Stimulated activated CD4-positive, alpha-beta T cell treated with anti-CD3 and anti-CD28 coated beads, Interleukin-1b, Interleukin-23, amount 100 ng/mL, for 1 hour (primary cell): ENCODE measurements at places on chromosomes 7 and 10.

DNA sequence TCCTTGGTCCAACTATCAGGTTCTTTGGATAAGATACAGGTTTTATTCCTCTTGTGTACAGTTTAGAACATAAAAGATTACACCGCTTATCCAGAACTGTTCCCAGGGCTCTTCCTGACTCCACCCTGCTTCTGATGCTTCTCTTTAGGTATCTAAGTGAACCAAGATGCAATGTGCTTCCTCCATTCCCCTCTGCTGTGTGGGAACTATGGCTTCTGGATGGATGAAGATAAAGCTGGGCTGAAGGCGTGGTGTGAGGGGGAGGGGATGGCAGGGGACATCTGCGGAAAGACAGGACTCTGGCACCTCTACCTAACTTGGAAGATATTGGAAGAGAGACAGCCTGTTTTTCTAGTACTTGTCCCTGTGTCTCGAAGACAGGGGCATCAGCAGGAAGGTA lies 209.9 kb upstream of the TBX20 start:
- DNase-seq: no peak

DNA sequence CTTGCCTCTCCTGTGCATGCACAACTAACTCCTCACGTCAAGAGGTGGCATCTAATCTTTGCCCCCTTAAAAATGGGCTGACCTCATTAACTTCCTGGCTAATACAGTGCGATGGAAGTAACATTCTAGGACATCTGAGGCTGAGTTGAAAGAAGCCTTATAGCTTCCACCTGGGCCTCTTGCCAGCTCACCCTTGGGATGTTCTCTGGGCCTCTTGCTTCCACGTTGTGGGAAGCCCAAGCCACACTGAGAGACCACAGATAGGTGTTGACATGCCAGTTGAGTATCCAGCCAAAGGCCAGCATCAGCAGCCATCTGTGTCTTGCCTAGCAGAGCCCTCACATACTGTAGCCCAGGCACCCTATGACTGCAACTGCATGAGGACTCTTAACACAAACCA lies 60.8 kb upstream of the GDF10 start:
- no peak for DNase-seq

DNA sequence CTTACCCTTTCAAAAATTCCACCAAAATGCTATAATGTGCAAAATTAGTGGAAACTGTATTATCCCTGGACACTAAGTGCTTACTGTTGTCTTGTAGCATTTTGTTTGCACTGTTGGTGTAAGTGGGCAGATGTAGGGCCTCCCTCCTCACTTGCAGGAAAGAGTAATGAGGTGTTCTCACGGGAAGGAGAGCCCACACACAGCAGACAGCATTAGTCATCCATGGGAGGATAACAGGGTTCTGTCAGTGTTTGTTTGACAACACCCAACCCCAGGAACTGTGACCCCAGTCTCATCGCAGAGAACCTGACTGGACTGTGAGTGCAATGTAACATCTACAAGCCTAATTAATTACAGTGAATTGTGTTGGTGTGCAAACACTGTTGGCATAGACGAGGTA lies 58.7 kb upstream of the VSTM2A start:
- no peak for DNase-seq

- DNase-seq: no peak
Observed at GRCh38 chr7:140127360-140128127, 49.2 kb downstream of the KDM7A start.

DNA sequence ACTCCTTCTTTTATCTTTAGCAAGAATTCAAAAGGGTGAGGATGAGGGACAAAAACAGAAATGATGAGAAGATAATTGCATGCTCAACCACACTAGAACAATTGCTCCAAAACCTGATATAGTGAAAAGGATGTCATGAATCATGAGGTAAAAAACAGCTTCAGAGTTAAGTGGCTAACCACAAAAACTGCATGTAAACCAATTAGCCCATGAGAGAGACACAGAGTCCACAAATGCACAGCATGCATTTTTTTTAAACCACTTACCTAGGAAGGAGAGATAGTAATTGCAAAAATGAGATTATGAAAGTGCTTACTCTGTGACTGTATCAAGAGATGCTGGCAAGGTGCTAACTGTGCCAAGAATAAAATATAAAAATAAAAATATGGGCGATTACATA lies 132.9 kb downstream of the MBL2 start:
- no peak for DNase-seq

DNA sequence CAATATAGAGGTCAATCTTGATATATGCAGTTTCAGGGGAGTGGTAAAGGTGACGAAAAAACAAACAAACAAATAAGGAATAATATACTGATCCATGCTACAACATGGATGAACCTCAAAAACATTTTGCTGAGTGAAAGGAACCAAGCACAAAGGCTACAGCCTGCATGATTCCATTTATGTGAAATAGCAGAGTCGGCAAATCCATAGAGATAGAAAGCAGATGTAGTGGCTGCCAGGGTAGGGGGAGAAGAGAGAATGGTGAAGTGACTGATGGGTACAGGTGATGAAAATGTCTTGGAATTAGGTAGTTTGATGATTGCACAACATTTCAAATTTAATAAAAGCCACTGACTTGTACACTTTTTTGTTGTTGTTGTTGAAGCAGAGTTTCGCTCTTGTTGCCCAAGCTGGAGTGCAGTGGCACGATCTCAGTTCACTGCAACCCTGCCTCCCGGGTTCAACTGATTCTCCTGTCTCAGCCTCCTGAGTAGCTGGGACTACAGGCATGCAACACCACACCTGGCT lies 71.8 kb downstream of the MALRD1 start:
- no peak for DNase-seq

DNA sequence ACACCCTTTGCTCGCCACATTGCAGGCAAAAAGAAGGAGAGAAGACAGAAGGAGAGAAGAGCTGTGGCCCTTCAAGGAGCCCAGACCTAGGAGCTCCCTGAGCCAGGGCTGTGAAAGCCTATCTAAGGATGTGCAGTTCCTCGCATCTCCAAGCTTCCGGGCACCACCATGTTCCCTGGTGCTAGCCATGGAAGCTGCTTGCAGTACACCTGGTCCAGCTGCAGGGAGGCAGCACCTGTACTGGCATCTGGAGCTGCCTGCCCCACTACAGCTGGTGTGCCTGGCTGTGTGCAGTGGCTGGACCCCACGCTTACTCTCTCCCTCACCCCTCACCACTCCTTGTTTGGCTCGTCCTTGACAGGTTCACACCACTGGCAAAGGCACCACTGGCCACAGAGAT lies 1111.8 kb upstream of the POT1 start:
- no peak for DNase-seq

GRCh38 chr10:80493522-80494051 lies 39.5 kb downstream of the TSPAN14 start:
- DNase-seq: no peak

DNA sequence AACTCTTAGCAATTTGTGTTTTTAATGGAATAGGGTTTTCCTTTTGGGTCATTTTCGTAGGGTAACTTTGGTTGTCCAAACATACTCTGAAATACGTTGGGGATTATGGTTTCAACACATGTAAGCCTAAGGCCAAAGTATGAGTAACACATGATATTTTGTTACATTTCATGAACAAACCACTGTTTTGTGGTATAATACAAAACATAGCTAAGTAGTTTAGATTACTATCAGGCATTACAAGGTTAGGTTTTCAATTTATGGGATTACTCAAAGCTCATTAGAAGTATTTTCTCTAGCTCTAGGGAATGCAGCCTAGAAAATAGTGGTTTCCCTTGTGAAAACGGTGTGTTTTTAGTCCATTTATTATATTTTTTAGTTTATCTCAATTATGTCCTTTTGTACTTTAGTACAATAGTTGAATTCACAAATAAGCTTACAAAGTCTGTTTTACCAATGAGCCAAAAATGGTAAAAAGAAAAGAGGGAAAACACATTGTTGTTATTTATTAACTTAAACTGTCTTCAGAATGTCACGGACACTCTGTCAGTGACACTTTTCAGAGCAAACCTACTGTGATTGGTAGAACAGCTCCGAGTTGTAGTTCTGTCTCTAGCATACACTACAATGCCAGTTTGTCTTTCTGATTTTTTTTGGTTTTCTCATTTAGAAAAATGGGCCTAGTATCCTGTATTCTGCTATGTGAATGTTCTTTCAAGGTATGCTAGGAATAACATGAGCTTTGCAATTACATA lies 473.7 kb downstream of the SUGCT start:
- DNase-seq: no peak

DNA sequence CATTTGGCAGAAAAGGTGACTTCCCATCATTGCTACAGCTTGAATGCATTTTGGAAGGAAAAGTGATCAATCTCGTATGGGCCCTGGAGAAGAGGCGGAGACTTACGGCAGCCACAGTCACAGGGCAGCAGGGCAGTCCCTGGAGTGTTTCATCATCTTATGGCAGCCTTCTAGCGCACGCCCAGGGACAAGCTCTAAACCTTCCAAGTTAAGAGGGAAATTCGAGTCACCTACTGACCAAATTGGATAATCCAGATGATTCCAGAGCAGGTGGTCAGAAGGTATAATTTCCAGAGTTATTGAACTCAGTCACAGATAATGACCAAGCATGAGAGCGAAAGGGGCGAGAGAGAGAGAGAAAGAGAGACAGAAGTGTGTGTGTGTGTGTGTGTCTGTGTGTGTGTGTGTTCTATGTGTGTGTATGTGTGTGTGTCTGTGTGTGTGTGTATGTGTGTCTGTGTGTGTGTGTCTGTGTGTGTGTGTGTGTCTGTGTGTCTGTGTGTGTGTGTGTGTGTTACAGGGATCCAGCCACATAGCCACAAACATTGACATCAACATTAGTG lies 123.7 kb upstream of the ADAM12 start:
- no peak for DNase-seq

DNA sequence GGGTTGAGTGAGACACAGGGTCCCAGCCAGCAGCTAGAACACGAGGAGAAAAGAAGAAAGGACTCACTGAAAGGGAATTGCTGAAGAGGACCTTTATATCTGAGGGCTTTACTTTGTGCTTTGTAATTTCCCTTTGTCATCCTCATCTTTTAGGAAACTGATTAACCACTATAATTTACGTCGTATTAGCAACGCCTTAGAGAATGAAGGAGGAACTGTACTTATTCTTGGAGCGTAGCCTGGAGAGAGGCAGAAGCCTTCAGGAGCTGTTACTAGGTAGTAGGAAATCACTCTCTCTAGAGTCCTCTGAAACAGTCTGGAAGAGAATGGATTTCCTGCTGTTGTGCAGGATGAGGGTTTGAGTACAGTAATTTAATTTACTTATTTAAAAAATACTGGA lies 101.0 kb upstream of the STEAP1B start:
- no peak for DNase-seq

DNA sequence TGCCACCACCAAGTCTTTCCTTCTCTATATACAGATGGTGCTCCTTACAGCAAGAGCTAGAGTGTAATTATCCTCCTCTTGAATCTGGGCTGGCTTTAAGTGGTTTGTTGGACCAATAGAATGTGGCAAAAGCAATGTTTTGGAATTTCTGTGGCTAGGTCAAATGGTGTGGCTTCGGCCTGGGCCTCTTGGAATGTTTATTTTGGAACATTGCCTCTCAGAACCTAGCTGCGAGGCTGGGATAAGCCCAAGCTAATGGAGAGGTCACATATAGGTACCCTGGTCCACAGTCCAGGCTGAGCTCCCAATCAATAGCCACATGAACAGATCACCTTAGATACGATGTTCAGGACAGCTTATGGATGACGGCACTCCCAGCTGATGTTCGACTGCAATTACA lies 556.7 kb downstream of the TYW1 start:
- no peak for DNase-seq

- DNase-seq: no peak
Observed at GRCh38 chr7:134071355-134072331, 55.5 kb upstream of the LRGUK start.

DNA sequence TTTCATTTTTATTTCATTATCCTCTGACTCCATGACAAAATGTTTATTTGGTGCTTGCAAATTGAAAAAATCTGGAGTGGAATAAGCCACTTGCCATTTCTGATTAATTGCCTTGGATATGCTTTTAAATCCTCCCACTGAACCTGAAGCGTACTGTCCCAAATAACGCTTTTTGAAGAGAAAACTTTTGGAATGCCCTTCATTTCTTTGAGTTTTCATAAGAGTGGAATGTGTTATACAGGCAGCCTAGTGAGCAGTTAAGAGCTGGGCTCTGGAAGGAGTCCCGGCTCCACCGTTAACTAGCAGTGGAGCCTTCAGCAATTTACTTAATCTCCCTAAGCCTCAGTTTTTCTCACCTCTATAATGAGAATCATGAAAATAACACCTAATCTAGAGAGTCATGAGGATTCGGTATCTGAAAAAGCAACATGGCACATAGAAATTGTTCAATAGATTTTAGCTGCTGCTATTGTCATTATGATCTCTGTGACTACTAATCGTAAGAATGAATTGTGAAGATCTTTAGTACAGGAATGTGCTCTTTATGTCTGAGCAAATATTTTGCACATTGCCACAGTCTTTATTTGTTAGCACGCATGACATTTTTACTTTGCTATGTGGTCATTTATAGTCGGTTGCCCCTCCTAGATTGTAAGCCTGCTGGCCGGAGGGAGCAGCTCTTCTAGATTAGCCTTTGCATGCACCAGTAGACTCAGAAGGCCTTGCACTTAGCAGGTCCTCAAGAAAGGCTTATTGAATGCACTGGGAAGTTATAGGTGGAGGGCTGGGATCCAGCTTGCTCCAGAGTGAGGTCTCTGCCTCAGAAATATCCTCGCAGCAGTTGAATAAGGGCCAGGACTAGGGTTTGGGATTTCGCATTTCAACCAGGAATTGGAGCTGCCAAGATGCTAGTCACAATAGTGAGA lies 59.4 kb downstream of the PLCE1 start:
- no peak for DNase-seq

DNA sequence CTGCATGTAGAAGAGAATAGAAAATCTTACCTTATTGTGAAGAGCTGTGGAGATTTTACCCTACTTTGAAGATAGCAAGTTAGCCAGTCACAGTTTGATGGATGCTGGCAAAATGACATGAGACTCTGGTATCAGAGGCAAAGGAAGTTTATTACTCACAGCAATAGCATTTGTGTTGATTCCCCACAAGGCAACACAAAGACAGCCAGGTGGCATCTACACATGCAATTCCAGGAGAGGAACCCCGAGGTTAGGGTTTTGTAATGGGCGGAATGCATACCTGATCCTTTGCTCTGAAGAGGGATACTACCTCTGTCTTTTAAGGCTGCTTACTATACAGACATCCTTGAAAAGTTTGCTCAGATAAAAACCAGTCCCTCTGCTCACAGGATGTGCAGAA lies 59.5 kb downstream of the AHR start:
- no peak for DNase-seq

- no peak for DNase-seq
Observed at GRCh38 chr7:31758755-31759154, 71.7 kb downstream of the PPP1R17 start.

DNA sequence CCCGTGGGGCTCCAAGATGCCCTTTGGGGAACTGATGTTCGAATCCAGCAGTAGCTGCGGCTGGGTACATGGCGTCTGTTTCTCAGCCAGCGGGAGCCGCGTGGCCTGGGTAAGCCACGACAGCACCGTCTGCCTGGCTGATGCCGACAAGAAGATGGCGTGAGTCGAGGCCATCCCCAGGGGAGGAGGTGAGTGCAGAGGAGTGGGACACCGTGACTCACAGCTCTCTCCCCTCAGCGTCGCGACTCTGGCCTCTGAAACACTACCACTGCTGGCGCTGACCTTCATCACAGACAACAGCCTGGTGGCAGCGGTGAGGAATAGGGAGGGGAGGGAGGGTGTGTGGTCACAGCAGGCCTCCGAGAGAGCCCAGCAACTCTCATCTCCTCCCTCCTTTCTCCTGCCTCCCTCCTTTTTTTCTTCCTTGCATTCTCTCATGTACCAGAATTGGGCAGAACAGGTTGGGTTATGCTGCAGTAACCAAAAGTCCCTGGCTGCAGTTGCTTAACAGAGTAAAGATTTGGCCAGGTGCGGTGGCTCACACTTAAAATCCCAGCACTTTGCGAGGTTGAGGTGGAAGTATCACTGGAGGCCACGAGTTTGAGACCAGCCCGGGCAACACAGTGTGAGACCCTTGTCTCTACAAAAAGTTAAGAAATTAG lies 16.5 kb downstream of the ARPC1B start:
- DNase-seq: no peak
